ENCODE measurements at places on chromosomes 16 and 17.

- DNase-seq = no peak
Observed at GRCh38 chr17:77472468-77473310, 331.9 kb downstream of the SEC14L1 start.

DNA sequence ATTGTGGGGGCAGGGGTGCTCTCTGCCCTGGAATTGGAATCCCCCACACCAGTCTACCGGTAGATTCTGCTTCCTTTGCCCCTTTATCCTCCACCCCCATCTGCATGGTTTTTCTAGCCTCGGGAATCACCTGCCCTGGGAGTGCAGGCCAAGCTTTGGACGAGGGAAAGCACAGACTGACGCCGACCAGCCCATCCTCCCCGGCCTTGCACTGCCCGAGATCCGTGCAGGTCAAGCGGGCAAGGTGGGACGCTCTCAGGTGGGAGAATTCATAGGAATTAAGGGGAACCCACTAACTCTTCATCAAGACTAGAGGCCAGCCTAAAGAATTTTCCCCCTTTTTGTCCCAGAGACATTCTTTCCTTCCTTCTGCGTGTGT is 9.9 kb upstream of the HOXB13 start:
- DNase-seq = no peak

DNA sequence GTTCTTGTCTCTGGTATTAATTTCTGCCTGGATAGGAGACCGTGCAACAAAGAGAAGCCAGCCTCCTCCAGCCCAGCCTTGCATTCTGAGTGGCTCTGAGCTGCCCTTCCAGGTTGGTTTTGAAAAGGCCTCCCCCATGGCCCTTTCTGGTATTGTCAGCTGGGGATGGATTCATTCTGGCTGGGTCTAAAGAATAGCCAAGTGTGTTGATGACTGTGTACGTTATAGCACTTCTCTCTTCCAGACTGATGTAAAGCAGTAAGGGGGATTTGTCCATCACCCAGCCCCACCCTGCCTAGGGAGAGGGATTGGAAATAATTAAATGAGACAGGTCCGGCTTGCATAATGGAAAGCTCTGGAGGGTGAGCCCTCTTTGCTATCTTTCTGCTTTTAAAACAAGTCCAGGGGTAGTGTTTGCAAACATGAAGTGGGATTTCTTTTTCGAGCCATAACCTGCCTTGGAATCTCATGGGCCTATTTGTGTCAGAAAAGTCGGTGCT is 146.4 kb downstream of the MSI2 start:
- no peak for DNase-seq

DNA sequence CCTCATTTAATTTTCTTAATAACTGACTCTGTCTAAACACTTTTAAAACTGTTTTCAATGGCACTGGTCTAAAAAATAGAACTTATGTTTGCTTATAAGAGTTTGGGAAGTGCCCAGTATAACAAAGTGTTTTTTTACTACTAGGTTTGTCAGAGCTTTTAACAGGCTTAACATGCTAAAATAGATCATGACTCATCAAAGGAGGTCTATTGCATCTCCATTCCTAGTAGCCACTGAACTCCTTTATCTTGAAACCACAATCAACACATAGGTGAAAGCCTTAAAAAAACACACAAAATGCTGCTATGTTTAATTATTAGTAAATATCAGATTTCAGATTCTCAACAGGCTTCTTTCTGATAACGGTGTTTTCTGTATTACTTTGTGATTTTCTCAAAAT is 196.4 kb upstream of the KIF2B start:
- DNase-seq = no peak

DNA sequence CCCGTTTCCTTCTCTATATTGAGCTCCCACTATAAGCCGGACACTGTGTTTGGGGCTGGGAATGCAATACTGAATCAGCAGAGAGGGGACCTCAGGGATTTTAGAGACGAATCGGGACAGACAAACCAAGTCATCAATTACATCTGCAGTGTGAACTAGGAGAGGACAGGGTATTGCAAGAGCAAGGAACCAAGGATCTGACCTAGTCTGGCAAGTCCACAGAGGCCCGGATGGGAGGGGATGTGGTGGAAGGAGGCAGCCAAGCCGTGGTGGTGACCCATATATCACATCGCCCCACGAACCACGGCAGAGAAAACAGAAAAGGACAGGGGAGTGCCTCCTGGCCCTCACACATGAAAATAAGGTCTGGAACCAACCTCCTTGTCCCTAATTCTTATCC is 28.1 kb upstream of the NXPH3 start:
- DNase-seq = no peak
